ENCODE measurements at places on chromosomes 6 and 20.

DNA sequence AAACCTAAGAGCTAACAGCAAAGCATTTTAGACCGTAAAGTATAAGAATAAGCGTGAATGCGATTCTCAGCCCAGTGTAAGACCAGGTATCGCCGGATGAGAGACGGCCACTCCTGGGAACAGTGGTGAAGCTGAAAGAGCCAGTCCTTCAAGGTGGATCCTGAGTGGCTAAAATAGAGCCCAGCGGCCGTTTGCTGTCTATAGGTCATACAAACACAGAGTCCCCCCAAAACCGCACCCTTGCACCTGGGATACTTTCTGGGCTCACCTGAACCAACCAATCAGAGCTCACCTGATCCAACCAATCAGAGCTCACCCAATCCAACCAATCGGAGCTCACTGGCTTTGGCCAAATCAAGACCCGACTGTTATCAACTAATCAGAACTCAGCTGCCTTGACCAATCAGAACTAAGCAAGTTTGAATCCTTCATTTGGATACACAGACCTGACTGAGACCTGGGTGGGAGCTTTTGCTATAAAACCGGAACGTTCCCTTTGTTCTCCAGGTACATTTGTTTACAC, 248.2 kb downstream of the DLL1 start:
- no peak for DNase-seq

GRCh38 chr20:54104781-54105180, 34.4 kb upstream of the BCAS1 start:
- DNase-seq: no peak

GRCh38 chr20:3763671-3764601, 3.6 kb downstream of the ADISSP start:
- no peak for DNase-seq

GRCh38 chr6:1351381-1352008, 37.9 kb upstream of the FOXF2 start:
- no peak for DNase-seq

DNA sequence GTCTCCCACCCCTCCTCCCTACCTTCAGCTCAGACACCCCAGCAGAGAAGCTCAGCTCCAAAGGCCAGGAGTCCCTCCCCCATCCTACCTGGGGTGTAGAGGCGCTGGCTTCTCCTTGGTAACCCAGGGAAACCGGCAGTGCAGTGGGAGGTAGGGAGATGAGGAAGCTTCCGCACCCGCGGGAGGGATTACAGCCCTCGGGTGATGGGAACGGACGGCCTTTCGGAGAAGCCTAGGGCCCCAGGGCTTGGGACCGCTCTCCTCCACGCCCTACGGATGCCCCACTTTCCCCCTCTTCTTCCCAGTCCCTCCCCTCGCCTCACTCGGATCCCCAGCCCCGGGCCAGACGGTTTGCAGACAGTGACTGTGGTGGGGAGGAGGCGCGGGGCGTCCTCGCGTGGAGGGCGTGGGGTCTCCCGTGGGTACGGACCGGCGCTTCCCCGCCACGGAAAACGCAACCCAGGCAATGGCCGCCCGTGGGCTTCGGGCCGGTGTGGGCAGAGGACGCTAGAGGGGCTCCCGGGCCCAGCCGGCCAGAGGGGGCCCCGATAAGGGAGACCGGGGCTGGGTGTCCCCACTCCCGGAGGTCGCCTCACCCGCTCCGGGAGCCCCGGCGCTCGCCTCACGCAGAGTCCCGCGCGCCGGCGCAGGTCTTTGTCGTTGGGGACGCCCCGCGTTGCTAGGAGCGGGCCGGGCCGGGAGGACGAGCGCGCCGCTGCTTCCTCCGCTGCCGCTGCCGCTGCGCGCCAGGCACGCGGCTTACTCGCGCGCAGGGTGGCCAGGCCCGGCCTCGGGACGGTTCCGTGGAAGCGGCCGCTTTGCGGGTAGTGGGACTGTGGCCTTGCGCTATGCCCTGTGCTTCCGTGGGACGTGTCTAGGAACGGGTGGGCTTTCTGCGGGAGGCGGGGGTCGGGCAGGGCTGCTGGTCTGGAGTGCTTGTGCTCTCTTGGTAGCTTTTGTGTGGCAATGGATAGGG, 15.8 kb downstream of the AARS2 start:
- peak; percentile 81 for DNase-seq

- no peak for DNase-seq
Measured at GRCh38 chr6:52529311-52529710, 47.5 kb downstream of the TRAM2 start.

- no peak for DNase-seq
Measured at GRCh38 chr6:125966569-125966968, 10.0 kb downstream of the HINT3 start.

DNA sequence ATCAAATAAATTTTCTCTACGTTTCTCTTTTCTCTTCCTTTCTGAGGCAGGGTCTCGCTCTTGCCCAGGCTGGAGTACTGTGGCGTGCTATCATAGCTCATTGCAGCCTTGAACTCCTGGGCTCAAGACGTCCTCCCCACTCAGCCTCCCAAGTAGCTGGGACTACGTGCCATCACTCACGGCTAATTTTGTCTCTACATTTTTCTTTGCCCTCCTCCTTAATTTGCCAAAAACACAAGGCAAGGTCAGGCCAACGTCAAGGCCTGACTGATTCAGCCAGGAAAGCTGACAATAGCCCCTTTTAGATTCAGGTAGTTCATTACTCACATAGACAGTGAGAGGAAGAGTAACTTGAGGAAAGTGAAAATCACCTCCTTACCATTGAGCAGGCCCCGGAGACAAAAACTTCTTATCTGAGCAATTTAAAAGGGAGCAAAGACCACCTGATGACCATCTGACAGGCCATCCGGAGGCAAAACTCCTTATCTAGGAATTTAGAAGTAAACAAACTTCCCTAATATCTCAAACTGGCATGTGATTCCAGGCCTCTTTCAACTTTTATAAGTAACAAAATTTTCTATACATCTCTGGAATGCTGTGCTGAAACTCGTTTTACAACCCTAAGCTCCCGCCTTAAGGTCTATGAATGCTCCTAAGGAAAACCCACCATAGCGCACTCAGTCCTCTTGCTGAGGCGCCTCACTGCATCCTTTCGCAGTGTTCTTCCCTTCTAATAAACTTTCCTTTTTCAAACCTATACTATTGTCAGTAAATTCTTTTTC, 42.1 kb upstream of the SRPK1 start:
- DNase-seq: no peak

GRCh38 chr20:50876063-50876685, 55.1 kb downstream of the ADNP start:
- DNase-seq: no peak

DNA sequence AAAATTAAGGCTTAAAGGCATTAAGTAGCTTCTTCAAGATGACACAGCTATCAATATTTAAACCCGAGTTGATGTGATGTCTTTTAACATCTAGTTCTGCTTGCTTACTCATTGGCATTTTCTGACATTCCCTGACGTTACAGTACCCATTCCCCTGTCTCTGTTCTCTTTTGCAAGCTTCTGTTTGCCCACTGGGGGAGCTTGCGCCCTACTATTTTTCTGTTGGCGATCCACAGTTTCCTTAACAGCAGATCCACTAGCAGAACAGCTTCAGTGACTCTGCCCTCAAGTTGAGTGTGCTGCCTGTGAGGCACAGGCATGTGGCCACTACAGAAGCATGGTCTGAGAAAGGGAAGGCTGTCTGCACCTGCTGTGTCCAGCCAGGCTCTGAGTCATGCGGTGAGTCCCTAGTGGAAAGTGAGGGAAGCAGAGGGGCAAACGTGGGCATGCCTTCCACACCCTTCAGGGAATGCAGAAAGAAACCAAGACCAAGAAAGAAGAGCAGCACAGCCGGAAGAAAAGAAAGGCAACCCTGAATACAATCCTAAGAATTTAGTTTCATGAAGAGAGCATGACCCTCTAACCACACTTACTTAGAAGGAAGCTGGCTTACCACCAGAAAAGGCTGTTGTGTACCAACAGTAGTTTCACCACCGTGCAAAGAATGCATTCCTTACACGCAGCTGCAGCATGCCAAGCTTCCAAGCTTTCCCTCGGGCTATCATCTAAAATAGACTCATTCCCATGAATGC, 97.7 kb upstream of the VGLL2 start:
- DNase-seq: no peak

- DNase-seq: no peak
Measured at GRCh38 chr6:1016329-1017302, 295.3 kb upstream of the FOXQ1 start.

- DNase-seq: no peak
Measured at GRCh38 chr20:48467622-48468021, 360.2 kb downstream of the PREX1 start.

DNA sequence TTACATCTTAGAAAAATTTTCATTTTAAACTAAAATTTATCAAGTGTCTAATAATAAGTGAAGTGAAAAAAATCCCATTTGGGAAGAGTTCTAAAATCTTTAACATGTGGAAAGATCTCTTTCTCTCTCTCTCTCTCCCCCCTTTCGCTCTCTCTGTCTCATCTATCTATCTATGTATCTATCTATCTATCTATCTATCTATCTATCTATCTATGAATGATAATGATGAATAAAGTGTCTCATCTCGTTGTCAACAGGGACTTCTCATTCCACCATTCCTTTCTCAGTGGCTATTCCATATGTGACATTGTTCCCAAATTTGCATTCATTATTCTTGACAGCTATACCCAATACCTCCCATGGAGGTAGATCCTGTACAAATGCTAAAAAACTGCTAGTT, 15.2 kb downstream of the CCDC170 start:
- DNase-seq: no peak

GRCh38 chr6:65448866-65449265, 258.2 kb downstream of the EYS start:
- DNase-seq: no peak

DNA sequence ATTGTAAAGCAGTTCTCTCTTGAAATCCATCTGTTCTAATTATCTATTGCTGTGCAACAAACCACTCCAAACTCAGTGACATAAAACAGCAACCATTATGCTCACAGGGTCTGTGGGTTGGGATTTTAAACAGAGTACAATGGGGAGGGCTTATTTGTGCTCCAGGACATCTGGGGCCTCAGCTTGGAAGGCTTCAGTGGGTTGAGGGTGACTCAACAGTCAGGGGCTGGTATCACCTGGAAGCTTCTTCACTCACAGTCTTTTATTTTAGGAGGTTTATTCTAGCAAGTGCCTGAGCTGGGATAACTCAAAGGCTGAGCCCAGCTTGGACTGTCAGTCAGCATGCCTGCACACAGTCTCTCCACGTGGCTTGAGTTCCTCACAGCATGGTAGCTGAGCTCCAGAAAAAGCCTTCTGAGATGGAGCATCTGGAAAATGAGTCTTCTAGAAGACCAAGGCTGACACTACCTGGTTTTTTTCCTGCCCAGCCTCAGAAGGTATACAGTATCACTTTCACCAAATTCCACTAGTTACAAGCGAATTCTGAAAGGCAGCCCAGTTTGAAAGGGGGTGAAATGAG, 234.6 kb upstream of the ID4 start:
- DNase-seq: no peak

DNA sequence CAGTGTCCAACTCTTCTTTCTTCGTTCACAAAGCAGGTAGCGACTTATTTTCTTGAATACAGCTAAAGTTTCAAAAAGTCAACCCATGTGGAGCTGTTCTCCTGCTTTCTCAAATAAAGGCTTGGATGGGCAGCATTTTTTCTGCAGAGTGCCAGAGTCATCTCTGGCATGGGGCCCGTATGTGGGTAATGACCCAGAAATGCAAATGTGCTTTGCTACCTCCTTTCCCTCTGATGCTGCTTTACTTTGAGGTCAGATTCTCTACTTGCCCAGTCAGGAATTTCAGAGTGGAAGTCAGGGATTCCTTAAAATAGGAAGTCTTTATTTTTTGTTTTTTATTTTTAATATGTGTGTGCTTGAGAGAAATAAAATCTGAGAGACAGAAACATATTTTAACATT, 4.9 kb downstream of the NKAIN2 start:
- DNase-seq: no peak

GRCh38 chr6:111573131-111573883, 32.4 kb downstream of the TRAF3IP2 start:
- DNase-seq: no peak

DNA sequence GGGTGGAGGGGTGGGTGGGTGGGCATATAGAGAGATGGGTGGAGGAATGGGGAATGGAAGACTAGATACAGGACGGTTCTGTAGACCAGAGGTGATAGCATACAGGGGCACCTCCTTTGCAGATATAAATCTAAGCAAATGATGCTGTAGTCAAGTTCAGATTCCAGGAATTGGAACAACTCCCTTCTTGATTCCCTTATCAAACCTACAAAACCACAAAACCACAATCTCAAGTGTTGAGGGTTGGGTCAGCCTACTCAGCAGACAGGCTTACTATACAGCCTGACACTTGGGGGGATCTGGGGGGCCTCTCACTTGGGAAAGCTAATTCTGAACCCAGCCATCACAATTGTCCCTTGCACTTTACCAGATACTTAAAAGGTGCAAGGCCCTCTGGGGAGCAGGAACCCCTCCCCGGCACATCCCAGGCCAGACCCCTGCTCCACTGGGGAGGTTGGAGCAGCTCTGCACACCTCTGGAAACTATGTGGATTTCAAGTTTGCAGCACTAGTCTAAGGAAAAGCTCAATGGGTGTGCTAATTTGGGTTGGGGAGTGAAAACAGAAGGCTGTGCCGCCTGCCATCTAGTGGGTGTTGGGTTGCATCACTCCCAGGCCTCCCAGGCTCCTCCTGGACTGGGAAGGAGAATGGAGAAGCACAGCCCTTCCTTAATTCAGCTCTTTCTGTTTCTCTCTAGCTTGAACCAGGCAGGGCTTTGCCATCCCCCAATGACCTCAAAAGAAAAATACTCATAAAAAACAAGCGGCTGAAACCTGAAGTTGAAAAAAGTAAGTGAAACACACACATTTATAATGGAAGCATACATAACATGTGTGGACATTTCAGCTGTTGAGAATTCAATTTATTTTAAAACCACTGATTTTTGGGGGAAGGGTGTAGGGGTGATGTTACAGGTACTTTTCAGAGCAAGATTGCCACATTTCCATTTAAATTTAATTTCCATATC, 121.2 kb upstream of the LAMP5 start:
- DNase-seq: peak; percentile 67

DNA sequence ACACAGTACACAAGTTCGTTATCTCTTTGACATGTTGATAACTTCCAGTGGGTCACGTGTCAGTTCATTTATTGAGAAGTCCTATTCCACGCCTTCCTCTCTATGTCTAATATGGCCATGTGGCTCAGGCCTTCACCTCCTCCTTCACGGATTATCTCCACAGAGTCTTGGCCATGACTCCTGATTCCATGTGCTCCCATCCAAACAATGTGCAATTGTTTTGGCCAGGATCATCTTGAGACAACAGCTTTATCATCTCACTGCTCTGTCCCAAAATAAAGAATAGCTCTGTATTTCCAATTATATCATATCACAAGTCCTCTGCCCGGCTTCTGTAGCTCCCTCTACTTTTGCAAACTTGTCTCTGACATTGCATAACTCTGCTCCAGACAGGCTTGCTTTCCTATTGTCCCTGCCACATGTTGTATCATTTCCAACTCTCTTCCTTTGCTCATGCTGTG, 11.1 kb upstream of the TXNDC5 start:
- DNase-seq: no peak
